ENCODE measurements at places on chromosomes 1 and 21.

GRCh38 chr1:93501399-93501798 lies 53.5 kb downstream of the FNBP1L start:
- DNase-seq, result no peak

- DNase-seq, result peak; percentile 64
Observed at GRCh38 chr1:17207966-17208418, 3.1 kb downstream of the PADI1 start.

GRCh38 chr1:149986486-149987296 lies 23.8 kb downstream of the OTUD7B start:
- no peak for DNase-seq

GRCh38 chr1:21311016-21311415 lies 20.8 kb upstream of the ECE1 start:
- no peak for DNase-seq

GRCh38 chr1:236129306-236129705 lies 13.0 kb upstream of the GPR137B start:
- DNase-seq, result no peak

DNA sequence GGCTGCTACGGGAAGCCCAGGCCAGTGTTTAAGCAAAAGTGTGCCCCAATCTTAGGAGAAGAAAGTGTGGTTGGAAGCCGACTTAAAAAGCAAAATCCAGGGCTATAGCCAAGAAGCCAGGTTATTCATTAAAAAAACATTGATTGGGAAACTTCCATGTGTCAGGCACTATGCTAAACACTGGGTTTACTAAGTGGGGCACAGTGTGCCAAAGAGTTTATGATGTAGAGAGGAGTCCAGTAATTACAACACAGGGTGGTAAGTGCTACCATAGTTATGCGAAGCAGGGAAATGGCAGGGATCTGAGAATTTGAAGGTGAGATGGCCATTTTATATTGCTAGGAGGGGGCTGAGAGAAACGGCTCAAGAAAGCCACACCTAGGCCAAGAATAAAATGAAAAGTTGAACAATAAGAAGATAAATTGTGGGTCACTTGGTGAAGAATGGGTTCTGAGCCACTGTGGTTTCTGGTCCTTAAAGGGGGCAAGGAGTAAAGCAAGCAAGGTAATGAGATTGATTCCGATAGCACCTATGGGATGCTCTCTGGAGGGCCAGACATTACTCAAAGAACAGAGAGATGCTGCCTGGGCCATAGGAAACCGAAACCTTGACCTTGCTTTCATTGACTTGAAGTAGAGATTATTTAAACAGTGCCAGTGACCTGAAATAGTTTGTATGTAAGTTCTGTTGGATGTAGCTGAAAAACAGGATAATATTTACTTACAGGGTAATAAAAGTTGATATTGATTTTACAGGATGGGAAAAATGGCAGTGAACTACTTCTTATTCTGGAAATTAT lies 177.8 kb downstream of the GIPC2 start:
- DNase-seq, result no peak

DNA sequence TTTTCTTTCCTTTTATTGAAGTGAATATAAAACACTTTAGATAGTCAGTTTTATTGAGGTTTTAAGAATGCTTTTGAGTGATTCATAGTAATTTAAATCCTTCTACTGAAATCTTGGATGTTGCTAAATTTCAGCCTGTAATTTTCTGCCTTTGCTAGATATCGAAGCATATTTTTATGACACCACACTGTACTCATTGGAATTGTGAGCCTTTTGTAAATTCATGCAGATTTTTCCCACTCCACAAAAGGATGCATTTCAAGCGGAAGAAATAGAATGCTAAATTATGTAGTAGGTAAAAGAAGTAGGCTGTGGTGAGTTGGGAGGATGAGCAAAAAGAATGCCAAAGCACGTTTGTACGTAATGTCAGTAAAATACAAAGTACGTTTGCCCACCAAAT lies 13.8 kb downstream of the SNX7 start:
- DNase-seq, result no peak

- no peak for DNase-seq
Observed at GRCh38 chr1:178262120-178262500, 168.2 kb downstream of the RASAL2 start.

DNA sequence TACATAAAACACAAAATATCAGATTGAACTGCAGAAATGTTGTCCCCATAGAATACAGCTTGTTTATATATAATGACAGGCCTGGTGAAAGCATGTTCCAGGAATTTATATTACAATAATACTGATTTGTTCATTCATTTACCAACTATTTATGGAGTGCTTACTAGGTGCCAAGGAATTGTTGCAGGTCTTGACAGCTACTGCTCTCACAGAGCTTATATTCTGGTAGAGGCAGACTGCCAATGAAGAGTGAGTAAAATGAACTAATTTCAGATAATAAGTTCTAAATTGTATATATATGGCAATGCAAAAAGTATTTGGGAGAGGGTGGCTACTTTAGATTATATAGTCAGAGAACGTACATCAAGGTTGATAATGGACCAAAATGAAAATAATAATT lies 152.0 kb downstream of the COQ8A start:
- no peak for DNase-seq

GRCh38 chr1:160423966-160424365 lies 23.6 kb downstream of the VANGL2 start:
- no peak for DNase-seq

DNA sequence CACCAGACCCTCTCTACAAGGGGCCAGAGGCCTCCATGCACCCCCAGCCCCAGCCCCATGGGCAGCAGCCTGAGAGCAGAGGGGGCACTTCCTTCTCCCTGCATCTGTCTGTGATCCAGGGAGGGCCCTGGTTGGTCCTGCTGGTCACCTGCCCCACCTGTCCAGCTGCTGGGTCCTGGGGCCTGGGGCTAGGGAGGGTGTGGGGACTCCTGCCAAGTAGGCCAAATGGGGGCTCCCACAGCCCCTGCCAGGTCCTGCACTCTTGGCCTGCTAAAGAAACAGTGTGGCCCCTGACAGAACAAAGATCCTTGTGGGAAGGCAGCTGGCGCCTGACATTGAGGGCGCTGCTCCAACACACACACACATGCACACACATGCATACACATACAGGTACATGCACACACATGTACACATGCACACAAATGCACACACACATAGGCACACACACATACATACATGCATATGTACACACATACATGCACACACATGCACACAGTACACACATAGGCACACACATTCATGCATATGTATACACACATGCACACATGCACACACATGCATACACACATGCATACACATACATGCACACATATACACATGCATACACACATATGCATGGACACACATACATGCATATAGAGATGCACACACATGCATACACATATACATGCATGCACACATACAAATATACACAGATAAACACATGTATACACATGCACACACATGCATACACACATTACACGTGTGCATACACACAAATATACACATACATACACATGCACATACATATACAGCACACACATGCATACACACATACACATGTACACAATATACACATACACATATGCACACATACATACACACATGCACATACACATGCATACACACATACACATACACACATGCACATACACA lies 49.9 kb downstream of the TRPM2 start:
- DNase-seq, result no peak

DNA sequence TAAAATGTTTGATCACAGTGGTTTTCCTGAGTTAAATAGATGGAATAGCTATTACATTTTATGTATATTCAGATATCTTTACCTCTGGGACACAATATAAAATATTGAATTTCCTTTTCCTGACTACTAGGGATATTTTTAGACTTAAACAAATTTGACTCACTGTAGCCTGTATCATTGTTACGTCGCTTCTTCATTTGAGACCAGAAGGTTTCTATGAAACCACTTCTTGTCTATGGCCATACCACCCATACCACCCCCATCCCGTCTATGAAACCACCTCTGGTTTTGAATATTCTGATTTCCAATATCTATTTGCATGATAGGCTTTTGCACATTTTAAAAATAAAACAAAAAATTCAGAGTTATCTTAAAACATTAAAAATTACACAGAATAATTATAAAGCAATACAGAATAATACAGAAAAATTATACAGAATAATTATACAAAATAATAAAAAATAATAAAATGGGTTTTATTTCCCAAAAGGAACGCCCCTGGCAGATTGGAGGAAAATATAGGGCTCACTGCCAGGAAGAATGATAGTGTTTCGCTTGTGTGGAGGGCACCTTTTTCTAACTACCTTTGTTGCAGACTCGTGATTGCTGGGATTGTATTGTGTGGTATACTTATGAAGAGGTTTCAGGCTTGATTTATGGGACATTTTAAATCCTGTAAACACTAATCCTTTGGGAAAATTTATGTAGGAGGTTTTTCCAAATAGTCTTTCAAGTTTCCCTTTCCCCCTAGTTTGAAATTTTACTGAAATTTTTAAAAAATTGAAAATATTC lies 4.7 kb downstream of the SPEN start:
- DNase-seq, result no peak

DNA sequence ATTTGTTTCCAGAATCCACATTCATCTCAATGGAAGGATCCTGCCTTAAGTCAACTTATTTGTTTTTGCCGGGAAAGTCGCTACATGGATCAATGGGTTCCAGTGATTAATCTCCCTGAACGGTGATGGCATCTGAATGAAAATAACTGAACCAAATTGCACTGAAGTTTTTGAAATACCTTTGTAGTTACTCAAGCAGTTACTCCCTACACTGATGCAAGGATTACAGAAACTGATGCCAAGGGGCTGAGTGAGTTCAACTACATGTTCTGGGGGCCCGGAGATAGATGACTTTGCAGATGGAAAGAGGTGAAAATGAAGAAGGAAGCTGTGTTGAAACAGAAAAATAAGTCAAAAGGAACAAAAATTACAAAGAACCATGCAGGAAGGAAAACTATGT lies 2.6 kb downstream of the GADD45A start:
- no peak for DNase-seq

- peak; percentile 62 for DNase-seq
Observed at GRCh38 chr1:206706298-206706791, 21.6 kb downstream of the MAPKAPK2 start.

DNA sequence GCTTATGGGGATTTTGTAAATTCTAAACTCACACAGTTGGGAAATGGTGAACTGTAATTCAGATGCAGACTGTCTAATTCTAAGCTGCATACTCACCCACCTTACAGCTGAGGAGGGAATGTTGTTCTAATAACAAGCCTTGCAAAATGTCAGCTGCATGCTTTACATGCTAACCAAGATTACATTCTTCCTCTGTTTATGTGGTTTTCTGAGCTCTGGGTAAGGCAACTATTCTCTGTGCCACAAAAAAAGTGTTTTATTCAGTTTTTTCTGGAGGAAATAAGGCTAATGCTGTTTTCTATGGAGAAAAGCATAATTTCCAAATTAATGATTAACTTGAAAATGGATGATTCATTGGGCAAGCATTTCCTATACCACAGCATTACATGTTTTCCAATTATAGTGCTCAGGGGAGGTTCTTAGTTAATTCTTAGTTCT lies 64.9 kb downstream of the RGS13 start:
- DNase-seq, result no peak

DNA sequence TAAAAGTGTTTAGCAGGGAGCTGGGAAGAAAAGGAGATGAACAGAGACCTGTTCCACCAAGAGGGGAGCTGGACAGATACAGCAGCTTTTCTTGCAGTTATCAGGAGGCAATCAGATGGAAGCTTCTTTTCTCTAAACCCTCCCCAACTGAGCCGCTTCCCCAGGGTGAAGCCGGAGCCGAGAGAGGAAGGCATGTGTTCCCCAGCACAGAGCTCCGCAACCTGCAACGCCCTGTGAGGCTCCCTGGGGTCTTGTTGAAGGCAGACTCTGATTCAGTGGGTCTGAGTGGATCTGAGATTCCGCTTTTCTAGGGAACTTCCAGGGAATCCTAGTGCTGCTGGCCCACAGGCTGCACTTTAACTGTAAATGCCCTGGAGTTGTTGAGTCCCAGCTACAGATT lies 139.1 kb upstream of the COA6 start:
- no peak for DNase-seq

- DNase-seq, result no peak
Observed at GRCh38 chr1:233647073-233647472, 33.2 kb downstream of the KCNK1 start.

DNA sequence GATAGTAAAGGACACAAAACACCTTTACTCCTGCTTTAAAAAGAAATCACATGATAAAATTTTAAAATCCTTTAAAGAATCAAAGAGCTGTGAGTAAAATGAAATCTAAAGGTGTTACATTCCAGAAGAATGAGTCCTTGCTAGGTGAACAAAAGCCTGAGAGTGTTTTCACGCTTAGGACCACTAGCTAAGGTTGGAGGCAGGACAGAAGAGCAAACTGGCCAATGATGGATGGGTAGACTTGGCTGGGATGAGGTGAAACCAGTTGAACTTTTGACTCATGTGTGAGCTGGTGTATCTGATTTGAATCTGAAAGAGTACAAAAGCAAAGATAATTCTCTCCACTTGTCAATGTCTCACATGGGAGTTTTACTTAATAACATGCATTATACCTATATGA lies 35.1 kb downstream of the CATSPERE start:
- no peak for DNase-seq

DNA sequence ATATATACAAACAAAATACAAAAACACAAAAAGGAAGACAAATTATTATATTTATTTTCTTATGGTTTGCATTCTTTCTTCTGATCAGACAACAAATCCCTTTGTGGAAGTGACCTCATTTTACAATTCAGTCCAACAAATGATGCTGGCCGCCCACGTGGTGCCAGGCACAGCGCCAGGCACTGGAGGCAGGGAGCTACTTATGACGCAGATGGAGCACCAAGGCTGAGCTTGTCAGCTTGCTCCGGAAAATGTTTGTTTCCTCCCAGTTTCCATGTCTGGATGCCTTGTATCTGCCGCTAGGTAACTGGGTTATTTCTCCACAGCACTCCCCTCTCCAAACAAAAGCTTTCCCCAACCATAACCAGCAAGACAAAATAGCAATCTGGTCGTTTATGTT lies 30.7 kb upstream of the CD34 start:
- no peak for DNase-seq

DNA sequence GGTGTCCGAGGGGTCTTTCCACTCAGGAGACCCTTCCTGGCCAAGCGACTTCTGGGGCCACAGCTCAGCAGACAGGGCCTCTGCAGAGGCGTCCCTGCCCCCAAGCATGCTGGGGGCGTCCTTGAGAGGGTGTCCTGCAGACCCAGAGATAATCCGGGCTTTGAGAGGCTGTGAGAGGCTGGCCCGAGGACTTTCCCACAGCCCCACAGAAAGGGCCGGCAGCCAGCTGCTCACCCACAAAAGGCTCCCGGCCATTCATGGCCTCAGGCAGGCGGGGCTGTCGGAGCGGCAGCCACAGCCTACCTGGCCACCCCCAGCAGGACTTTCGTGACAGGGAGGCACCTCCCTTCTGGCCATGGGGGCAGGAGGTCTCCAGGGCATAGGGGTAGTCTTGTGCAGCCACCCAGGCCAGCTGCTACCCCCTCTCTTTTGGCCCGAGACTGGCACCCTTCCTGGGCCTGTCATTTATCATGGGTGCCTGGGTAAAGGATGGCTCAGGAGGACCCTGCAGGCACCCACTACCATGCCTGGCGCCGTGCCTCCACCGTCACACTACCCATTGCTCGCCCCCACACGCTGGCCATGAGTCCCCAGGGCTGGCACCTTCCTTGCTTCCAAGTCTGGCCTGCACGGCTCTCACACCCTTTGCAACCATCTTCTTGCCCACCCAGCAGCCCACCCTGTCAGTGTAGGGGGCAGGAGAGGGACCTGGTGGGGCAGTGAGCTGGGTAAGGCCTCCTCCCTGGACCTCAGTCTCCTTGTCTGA lies 11.1 kb upstream of the TNFRSF14 start:
- no peak for DNase-seq
